ENCODE measurements at places on chromosomes 2 and 18.

DNA sequence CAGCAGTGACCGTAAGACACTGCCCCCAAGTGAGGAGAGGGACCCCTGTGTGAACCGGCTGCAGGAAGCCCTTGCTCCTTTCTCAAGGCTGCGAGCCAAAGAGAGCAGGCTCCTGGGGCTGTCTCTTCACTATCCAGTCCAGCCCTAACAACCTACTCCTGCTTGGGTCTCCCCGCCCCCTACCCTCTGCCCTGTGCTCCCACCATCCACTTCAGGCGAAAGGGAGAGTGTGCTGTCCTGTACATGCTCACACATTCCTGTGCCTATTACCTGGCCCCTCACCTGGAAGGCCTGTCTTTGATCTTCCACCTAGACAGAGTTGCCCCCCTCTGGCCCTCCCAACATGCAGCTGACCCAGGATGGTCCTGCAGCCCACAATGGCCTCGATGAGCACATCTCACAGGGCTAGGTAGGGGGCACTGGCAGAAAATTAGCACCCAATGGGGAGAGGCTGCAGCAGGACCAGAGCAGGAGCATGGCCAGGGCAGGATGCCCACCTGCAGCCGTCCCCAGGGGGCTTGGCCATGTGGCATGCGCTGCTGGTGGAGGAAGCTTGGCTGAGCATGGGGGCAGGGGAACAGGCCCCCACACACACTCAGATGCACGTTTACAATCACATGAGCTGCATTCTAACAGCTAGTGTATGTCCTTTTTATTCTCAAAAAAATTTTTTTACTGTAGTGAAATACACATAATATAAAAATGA lies 93.5 kb downstream of the POLR1A start:
- no peaks in the 10 kb centered on the region for H3K27me3 ChIP-seq
- H3K36me3 ChIP-seq = no peaks in the 10 kb centered on the region
- no peak overlapping the region for H3K27ac ChIP-seq
- DNase-seq = no peak
- H3K4me1 ChIP-seq = peaks cover 4% of the 10 kb centered on the region

DNA sequence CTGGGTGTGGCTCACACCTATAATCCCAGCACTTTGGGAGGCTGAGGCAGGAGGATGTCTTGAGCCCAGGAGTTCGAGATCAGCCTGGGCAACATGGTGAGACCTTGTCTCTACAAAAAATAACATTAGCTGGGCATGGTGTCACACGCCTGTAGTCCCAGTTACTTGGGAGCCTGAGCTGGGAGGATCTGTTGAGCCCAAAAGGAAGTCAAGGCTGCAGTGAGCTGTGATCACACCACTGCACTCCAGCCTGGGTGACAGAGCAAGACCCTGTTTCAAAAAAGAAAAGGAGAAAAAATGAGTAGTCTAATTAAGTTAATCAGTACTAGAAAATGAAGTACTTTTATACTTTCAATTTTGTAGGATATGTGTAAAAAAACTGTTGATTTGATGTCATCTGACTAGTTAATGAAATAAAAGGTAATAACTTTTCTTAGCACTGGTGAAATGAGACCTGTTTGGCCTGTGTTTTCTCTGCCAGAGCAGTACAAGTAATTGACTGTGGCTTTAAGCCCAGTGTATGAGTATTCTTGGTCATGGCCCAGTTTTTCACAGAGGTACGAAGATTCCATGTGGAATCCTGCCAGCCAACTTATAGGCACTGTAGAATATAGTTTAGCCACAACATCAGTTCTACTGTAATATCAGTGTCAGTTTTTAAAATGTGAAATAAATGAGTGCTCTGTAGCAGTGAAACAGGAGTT lies 35.8 kb downstream of the MFSD6 start:
- DNase-seq = no peak
- H3K27ac ChIP-seq = no peak overlapping the region
- no peaks in the 10 kb centered on the region for H3K27me3 ChIP-seq

DNA sequence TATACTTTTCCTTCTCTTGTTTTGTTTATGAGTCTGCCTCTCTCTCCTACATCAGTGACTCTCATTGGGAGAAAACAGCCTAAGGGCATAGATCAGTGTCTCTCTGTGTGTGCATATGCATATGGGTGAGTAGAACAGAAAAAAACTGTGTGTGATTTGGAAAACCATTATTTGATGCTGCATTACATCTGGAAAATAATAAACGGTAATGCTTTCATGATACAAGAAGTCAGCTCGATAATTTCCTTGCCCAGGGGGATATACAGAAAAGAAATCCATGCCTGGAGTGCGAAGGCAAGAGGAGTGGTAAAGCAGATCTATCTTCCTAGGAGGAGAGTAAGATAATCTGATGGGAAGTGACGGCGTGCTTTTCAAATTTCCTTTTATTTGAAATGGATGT lies 221.5 kb upstream of the LYPD1 start:
- H3K4me1 ChIP-seq = no peaks in the 10 kb centered on the region
- no peaks in the 10 kb centered on the region for H3K27me3 ChIP-seq
- H3K4me3 ChIP-seq = no peak overlapping the region
- no peak overlapping the region for H3K27ac ChIP-seq
- DNase-seq = no peak
- no peaks in the 10 kb centered on the region for H3K36me3 ChIP-seq

- peaks cover 4% of the 10 kb centered on the region for H3K4me1 ChIP-seq
- peak; percentile 35 for DNase-seq
- no peak overlapping the region for H3K4me3 ChIP-seq
- H3K27ac ChIP-seq = peak overlapping the region; percentile 41
- H3K36me3 ChIP-seq = no peaks in the 10 kb centered on the region
Measured at GRCh38 chr2:79630972-79631557, 118.2 kb downstream of the CTNNA2 start.

- H3K4me3 ChIP-seq = no peak overlapping the region
- H3K36me3 ChIP-seq = no peaks in the 10 kb centered on the region
- DNase-seq = no peak
- H3K27ac ChIP-seq = no peak overlapping the region
- H3K4me1 ChIP-seq = peaks cover under 1% of the 10 kb centered on the region
Measured at GRCh38 chr2:25036221-25036559, 5.7 kb upstream of the EFR3B start.

GRCh38 chr18:56509656-56510055 lies 128.7 kb downstream of the TXNL1 start:
- H3K27me3 ChIP-seq = no peaks in the 10 kb centered on the region
- H3K4me1 ChIP-seq = no peaks in the 10 kb centered on the region
- DNase-seq = no peak
- no peak overlapping the region for H3K27ac ChIP-seq

- no peak for DNase-seq
- H3K27me3 ChIP-seq = peaks cover 15% of the 10 kb centered on the region
- no peak overlapping the region for H3K27ac ChIP-seq
- no peak overlapping the region for H3K4me3 ChIP-seq
- no peaks in the 10 kb centered on the region for H3K36me3 ChIP-seq
Measured at GRCh38 chr2:118750959-118751565, 96.4 kb downstream of the EN1 start.

DNA sequence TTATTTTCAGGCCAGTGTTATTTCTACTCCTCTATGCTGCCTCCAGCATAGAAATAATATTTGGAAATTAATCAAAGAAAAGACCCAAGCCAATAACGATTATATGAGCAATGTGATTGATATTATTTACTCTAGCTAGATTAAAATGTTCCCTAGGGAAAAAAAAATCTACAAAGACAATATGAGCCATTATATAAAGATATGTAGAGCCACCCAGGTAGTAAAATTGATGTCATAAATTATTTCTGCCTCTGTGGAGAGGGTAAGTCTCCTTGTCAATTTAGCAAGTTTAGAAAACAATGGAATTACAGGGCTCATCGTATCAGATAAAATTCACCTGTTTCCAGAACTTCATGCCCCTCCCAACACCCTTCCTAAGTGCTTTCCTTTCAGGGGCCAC lies 202.9 kb downstream of the RDH14 start:
- H3K4me1 ChIP-seq = no peaks in the 10 kb centered on the region
- H3K27ac ChIP-seq = no peak overlapping the region
- H3K4me3 ChIP-seq = no peak overlapping the region
- H3K27me3 ChIP-seq = no peaks in the 10 kb centered on the region
- DNase-seq = no peak
- H3K36me3 ChIP-seq = no peaks in the 10 kb centered on the region

GRCh38 chr2:44897406-44897805 lies 44.1 kb upstream of the SIX3 start:
- no peak overlapping the region for H3K27ac ChIP-seq
- H3K4me1 ChIP-seq = no peaks in the 10 kb centered on the region
- no peak for DNase-seq
- H3K27me3 ChIP-seq = peaks cover 19% of the 10 kb centered on the region

GRCh38 chr18:28372186-28372585 lies 195.3 kb upstream of the CDH2 start:
- no peaks in the 10 kb centered on the region for H3K36me3 ChIP-seq
- no peak overlapping the region for H3K27ac ChIP-seq
- no peak for DNase-seq
- no peaks in the 10 kb centered on the region for H3K27me3 ChIP-seq

- no peak overlapping the region for H3K27ac ChIP-seq
- no peaks in the 10 kb centered on the region for H3K4me1 ChIP-seq
- DNase-seq = no peak
- H3K27me3 ChIP-seq = no peaks in the 10 kb centered on the region
- H3K4me3 ChIP-seq = no peak overlapping the region
Measured at GRCh38 chr2:187442378-187442777, 5.7 kb downstream of the CALCRL start.

GRCh38 chr2:96344011-96344410 lies 8.4 kb downstream of the NCAPH start:
- DNase-seq = no peak
- no peaks in the 10 kb centered on the region for H3K36me3 ChIP-seq
- no peak overlapping the region for H3K27ac ChIP-seq
- H3K4me3 ChIP-seq = no peak overlapping the region
- peaks cover 3% of the 10 kb centered on the region for H3K4me1 ChIP-seq

GRCh38 chr2:97906307-97906706 lies 89.4 kb downstream of the TMEM131 start:
- H3K27ac ChIP-seq = no peak overlapping the region
- H3K4me3 ChIP-seq = no peak overlapping the region
- no peaks in the 10 kb centered on the region for H3K27me3 ChIP-seq
- no peaks in the 10 kb centered on the region for H3K4me1 ChIP-seq

DNA sequence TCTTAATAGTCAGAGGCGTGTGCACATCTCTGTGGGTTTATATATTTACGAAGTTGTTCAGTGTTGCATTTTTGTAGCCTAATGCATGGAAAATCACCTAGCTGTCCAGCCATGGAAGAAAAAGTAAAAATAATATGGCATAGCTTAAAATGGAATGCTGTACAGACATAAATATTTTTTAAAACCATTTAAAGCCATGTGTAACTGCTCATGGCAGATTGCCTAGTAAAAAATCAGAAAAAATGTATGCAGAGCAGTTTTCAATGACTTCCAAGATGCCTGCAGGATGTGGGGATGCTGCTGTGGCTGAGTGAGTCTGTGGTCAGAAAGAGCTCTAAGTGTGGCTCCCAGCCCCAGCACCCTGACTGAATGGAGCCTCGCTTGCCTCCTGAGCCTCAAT lies 64.8 kb upstream of the ALKAL2 start:
- H3K36me3 ChIP-seq = no peaks in the 10 kb centered on the region
- H3K4me1 ChIP-seq = no peaks in the 10 kb centered on the region
- no peaks in the 10 kb centered on the region for H3K27me3 ChIP-seq
- DNase-seq = no peak

DNA sequence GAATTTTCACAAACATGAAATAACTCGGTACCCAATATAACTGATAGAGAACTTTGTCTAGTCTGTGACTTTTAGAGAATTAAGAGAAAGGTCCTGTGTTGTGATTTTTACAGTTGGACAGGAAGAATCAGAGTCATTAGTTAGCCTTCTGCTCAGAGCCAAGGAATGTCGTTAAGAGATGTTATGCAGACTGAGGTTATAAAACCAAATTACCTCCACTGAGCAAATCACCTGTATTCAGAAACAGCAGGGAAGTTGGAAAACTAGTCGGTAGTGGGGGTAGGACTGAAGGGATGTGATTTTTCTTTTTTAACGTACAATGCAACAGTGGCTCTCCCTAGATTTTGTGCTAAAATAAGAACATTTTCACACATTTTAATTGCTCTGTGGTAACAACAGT lies 18.5 kb downstream of the TANK start:
- peaks cover 23% of the 10 kb centered on the region for H3K36me3 ChIP-seq
- DNase-seq = no peak
- H3K27ac ChIP-seq = no peak overlapping the region
- H3K27me3 ChIP-seq = no peaks in the 10 kb centered on the region

DNA sequence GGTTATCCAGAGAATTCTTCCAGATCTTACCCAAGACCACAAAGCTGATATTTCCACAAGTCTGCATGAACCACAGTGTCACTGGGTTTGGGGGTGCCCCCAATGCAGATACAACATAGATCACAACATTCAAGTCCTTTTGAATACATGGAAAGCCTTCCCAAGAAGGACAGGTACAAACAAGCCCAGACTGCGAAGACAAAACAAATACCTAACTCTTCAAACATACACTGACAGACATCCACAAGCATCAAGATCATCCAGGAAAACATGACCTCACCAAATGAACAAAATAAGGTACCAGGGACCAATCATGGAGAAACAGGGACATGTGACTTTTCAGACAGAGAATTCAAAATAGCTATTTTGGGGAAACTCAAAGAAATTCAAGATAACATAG lies 93.1 kb downstream of the MDH1 start:
- H3K27ac ChIP-seq = no peak overlapping the region
- H3K4me1 ChIP-seq = no peaks in the 10 kb centered on the region
- H3K27me3 ChIP-seq = no peaks in the 10 kb centered on the region
- no peak for DNase-seq
- H3K4me3 ChIP-seq = no peak overlapping the region

GRCh38 chr2:120118018-120118417 lies 105.1 kb downstream of the EPB41L5 start:
- H3K4me1 ChIP-seq = no peaks in the 10 kb centered on the region
- H3K27ac ChIP-seq = no peak overlapping the region
- DNase-seq = no peak
- H3K4me3 ChIP-seq = no peak overlapping the region

DNA sequence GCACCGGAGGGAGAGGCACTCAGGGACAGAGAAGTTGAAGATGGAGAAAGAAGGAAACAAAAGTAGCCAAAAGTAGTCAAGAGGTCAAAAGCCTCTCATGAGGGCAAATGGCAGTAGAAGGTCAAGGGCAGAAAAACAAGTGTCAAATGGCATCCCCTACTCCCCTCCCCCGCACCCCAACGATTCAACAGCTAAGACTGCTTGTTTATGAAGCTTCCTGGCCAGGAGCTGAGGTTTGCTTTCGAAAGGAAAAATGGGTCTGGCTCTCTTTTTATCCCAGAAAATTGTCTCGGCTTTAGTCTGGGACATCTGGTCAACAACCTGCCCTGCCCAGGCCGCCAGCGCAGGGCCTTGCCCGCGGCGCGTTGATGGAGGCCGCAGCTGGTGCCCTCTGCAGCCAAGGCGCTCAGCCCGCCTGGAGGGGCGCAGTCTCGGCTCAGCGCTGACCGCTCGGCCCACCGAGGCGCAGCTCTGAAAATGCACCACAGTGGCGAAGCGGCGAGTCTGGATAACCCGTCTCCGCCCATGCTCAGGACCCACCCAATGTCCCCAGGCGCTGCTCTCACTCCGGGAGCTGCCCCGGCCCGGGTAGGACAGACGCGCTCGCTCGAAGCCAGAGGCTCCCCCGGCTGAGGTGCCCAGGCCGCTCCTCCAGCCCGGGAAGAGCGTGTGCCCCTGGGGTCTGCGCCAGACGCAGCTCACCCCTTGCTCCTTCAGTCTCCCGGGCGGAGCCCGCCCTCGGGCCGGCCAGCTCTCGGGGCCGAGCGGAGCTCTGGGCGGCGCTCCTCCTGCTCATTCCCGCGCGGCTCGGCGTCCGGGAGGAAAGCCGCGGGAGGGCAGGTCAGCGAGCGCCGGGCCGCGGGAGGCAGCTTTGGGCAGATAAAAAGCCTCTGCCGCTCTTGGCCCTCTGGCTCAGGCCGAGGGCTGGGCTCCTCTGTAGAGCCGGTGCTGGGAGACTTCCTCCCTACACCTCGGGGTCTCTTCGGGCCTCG lies 1.8 kb upstream of the TBR1 start:
- peak; percentile 23 for DNase-seq
- H3K27ac ChIP-seq = no peak overlapping the region
- peaks cover 14% of the 10 kb centered on the region for H3K4me1 ChIP-seq
